ENCODE measurements at places on chromosomes 4 and X.

DNA sequence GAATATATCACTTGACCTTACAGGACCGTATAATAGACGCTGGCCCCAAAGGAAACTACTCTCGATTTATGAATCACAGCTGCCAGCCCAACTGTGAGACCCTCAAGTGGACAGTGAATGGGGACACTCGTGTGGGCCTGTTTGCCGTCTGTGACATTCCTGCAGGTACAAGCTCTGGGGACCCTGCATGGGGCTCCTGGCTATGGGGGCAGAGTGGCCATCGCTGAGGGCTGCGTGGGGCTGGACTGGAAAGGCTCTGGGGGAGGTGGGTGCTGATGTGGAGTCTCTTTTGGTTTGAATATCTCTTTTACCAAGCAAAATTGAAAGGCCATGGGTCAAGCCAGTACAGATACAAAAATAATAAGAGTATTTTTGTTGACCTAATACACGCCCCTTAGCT lies 33.9 kb downstream of the NELFA start:
- no peak for DNase-seq

GRCh38 chrX:38626296-38626695 lies 65.0 kb downstream of the TSPAN7 start:
- no peak for DNase-seq

DNA sequence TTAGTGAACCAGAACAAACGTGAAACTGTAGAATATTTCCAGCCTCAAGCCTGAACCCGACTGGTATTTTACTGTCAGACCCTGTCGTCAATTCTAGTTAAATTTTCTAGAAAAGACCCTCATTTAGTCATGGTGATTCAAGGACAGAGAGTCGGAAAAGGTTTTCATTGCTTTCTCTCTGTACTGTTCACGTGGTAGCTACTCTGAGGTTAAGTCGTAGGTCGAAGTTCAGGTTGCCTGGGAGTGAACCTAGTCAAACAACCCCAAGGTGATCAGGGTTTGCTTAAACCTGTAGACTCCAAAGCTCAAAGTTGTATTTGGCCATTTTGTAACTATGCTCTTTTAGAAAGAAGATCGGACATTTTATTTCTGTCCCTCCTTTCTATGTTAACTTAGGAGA lies 283.6 kb downstream of the ARHGAP10 start:
- no peak for DNase-seq

DNA sequence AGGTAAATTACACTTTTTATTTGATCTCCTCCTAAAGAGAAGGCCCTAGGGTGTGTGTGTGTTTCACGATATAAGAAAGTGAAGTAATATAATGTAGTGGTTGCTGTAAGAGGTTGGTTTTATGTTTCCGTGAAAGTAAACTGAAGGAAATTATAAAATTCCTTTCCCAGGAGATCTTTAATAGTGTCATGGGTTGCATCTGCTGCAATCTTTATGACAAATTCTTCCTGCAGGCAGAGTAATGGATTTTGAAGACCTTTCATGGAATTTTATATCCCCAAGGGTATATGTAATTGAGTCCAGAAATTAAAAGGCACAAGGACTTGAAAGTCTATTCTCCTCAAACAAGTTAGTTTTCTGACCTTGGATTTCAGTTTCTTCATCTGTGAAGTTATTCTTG lies 538.6 kb downstream of the ANKRD50 start:
- DNase-seq: no peak

- no peak for DNase-seq
Observed at GRCh38 chrX:115939636-115940160, 230.8 kb upstream of the AGTR2 start.

DNA sequence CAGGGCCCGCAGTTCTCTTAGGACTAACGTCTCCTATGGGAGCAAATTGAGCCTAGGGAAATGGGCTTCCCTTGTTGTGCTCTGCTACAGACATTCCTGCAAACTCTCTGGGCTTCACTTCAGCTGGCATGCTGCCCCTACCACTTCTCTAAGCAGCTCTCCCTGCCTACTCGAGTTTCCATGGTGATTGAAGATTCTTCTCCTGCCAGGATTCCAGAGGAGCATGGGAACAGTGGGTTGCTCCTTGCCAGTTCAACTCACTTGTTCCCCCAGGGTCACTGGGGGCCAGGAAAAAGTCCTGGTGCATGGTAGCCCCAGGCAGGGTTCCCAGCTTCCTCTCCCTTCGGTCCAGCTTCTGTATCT lies 21.1 kb upstream of the WDR17 start:
- no peak for DNase-seq

- no peak for DNase-seq
Observed at GRCh38 chrX:130173190-130173895, 1.6 kb downstream of the RAB33A start.

DNA sequence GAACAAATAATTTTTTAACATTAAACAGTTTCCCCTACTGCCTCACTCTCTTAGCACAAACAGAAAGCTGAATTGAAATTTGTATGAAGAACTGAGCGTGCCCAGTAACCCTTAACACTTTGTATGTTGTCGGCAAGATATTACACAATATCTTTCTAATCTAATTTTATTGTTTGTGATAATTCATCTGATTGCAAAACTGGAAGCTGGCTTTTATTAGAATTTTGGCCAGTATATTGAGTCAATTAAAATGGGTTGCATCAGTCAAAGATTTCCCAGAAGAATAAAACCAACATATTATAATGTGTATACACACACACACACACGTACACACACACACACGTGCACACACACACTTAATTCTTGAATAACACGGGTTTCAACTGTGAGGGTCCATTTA lies 2332.1 kb downstream of the PCDH7 start:
- no peak for DNase-seq

DNA sequence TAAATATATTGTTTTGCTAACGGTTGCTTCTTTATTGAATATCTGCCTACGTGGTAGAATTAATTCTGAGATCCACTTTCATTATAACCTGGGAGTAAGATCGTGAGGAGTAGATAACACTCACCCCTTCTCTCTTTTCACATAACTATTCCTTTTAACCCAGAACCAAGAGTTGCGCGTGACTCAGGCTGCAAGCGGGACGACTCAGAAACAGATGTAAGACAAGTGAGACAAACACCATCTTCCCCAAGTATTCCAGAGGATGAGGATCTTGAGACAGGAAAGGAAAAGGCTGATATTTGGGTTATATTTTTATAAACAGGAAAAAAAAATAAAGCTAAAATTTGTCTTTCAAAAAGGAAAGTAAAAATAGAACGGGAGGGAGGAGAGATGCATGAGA lies 318.8 kb upstream of the NOCT start:
- DNase-seq: no peak

DNA sequence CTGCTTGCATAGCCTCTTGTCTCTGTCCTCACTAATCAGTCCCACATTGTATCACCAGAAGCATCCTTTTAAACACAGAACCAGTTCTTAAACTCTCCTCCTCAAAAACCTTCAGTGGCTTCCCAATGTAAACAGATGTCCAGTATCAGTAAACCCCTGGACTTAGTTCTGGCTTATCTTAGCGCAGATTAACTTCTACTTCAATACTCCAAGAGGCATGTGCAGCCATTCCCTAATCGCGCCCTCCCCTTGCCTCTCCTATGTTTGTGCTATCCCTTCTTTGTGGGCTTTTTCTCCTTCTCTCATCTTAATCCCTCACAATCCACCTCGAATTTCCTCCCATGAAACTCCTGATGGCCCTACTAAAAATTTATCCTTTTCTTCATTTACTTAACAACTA lies 193.8 kb downstream of the FBXO8 start:
- no peak for DNase-seq

Measured in cerebellar nuclear complex (tissue), 1 donor.